ENCODE measurements at places on chromosomes 6 and 20.

- DNase-seq = no peak
Measured at GRCh38 chr6:145067430-145067829, 667.9 kb downstream of the EPM2A start.

GRCh38 chr20:4038047-4038459, 22.7 kb upstream of the RNF24 start:
- peak; percentile 53 for DNase-seq

DNA sequence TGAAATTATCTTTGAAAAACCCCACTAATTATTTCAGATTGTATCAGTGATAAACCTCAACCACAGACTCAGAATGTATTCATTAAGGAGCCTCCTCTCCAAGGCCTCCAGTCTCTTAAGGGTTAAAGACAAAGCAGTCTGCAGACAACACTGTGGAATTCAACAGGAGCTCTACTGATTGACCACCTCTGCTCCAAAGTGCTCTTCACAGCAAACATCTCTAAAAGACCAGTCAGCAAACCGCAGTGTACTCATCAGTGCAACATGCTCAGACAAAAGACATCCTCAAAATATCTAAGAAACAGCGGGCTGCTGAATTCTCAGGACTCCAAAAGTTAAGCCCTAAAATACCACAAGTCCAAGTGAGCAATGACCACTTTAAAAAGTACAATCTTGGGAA, 42.0 kb downstream of the UQCC1 start:
- DNase-seq = no peak

GRCh38 chr6:121222656-121223055, 111.6 kb downstream of the TBC1D32 start:
- DNase-seq = no peak
